B cell (primary cell): ENCODE measurements at places on chromosomes 5 and 9. TPM values are rescaled to one million over a fixed set of nuclear protein-coding genes. Genes with fewer than 3 reads are reported as not detected.

GRCh38 chr9:88193766-88194165 is 55.5 kb upstream of the SPATA31C2 start:
- H3K27ac ChIP-seq = no peak overlapping the region
- no peak for DNase-seq
- H3K4me1 ChIP-seq = no peaks in the 10 kb centered on the region
- H3K36me3 ChIP-seq = no peaks in the 10 kb centered on the region
- H3K4me3 ChIP-seq = no peak overlapping the region

- H3K27ac ChIP-seq = no peak overlapping the region
- H3K4me1 ChIP-seq = peaks cover 17% of the 10 kb centered on the region
- peaks cover 6% of the 10 kb centered on the region for H3K27me3 ChIP-seq
- H3K36me3 ChIP-seq = no peaks in the 10 kb centered on the region
Observed at GRCh38 chr9:78295731-78296130, 1.2 kb upstream of the PSAT1 start.

DNA sequence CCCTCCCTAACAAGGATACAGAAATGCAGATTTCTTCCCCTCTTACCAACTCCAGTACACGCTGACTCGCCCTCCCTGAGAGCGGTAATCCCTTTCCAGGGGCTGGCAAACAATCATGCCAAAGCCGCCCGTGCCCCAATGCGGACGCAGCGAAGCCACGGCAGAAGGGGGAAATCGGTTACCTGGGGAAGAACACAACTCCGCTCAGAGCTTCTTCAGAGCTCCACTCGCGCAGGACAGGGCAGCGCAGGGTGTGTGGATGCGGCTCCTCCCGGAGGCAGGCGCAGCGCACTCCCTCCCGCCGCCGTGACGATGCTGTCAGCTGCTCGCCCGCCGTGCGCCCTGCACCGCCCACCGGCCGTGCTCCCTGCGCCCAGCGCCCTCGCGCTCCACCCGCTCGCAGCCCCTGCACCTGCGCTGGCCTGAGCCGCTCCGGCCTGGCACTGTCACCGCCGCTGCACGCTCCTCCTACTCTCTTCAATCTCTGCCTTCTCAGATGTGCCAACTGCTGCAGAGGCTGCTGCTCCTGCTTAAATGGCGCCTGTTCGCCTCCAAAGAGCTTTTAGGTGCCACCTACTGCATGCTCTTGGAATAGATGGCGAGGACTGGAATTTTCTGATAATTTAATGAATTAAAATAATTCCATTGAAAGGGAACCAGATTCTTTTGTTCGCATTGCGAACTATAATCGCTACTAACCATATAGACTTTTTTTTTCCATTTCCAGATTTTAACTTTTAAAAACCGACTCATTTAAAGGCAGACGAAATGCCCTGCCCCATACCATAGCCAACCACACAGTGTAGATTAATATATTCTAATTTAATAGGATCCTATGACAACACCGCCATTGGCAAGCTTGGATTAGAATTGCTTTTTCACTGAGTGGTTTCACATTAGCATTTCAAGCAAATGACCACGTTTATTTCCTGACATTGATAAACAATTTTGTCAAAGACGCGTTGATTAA is at the start of gene DIRAS2:
Gene DIRAS2, minus strand, starts transcription at position 255 of the 970 bp plus-strand sequence. CDS start 28,997 bp downstream, outside the sequence.
- H3K27ac ChIP-seq = no peak within 1 kb of the TSS
- no peaks in the 10 kb centered on the region for H3K36me3 ChIP-seq
- peaks cover 10% of the 10 kb centered on the region for H3K4me1 ChIP-seq
- peak; percentile 27 for DNase-seq

- no peak for DNase-seq
- no peaks in the 10 kb centered on the region for H3K27me3 ChIP-seq
- H3K36me3 ChIP-seq = no peaks in the 10 kb centered on the region
- no peak overlapping the region for H3K27ac ChIP-seq
- H3K4me3 ChIP-seq = no peak overlapping the region
Observed at GRCh38 chr5:107887166-107887943, 216.6 kb upstream of the EFNA5 start.

GRCh38 chr5:86709157-86709881 is 91.6 kb downstream of the COX7C start:
- no peak overlapping the region for H3K4me3 ChIP-seq
- no peaks in the 10 kb centered on the region for H3K27me3 ChIP-seq
- H3K27ac ChIP-seq = no peak overlapping the region
- H3K36me3 ChIP-seq = no peaks in the 10 kb centered on the region
- no peak for DNase-seq
- no peaks in the 10 kb centered on the region for H3K4me1 ChIP-seq

- no peak overlapping the region for H3K4me3 ChIP-seq
- H3K4me1 ChIP-seq = peaks cover 22% of the 10 kb centered on the region
- DNase-seq = no peak
- H3K27me3 ChIP-seq = no peaks in the 10 kb centered on the region
- no peaks in the 10 kb centered on the region for H3K36me3 ChIP-seq
- H3K27ac ChIP-seq = no peak overlapping the region
Observed at GRCh38 chr9:81632599-81632998, 56.7 kb downstream of the TLE1 start.

The PHPT1 gene
- 33.1 and 36.5 TPM in 2 replicates for total RNA-seq

The SYNPO gene
- total RNA-seq = 16.3 and 16.8 TPM in 2 replicates
